ENCODE measurements at places on chromosomes 2 and 18.

GRCh38 chr2:156892467-156893281, 364.8 kb upstream of the GALNT5 start:
- no peak for DNase-seq

GRCh38 chr18:49457616-49458015, 2.8 kb downstream of the DYM start:
- no peak for DNase-seq

- DNase-seq, result no peak
Measured at GRCh38 chr2:226705965-226706364, 93.7 kb downstream of the IRS1 start.

GRCh38 chr2:64987956-64988419, 1.2 kb upstream of the SLC1A4 start:
- DNase-seq, result no peak

DNA sequence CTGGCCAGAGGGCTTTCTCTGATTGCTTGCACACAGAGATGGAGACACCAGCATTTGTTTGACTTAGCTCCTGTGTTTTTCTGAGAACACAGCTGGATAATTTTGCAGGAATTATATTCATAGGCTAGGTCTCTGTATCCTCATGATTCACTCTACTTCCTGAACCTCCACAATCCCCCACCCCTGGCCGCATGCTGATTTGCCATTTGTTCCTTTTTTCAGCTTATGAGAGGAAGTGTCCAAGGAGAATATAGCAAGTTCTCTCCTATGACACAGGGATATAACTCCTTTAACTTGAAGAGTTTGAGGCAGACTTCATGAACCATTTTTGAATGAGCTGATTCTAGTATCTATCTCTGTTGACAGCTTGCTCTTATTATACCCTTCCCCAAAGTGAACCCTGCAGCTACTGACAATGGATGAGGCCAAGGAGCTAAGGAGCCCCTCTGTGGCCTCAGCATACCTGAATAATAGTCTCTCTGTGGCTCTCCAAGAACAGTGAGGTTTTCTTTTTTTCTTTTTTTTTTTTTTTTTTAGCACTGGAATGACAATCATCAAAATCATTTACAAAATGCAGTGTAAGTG, 15.4 kb downstream of the CAVIN2 start:
- no peak for DNase-seq

GRCh38 chr2:207725873-207726578, 14.6 kb downstream of the CCNYL1 start:
- no peak for DNase-seq

- DNase-seq, result no peak
Measured at GRCh38 chr2:158489366-158490112, 32.8 kb downstream of the PKP4 start.

- DNase-seq, result no peak
Measured at GRCh38 chr2:120576509-120577474, 158.9 kb upstream of the GLI2 start.

DNA sequence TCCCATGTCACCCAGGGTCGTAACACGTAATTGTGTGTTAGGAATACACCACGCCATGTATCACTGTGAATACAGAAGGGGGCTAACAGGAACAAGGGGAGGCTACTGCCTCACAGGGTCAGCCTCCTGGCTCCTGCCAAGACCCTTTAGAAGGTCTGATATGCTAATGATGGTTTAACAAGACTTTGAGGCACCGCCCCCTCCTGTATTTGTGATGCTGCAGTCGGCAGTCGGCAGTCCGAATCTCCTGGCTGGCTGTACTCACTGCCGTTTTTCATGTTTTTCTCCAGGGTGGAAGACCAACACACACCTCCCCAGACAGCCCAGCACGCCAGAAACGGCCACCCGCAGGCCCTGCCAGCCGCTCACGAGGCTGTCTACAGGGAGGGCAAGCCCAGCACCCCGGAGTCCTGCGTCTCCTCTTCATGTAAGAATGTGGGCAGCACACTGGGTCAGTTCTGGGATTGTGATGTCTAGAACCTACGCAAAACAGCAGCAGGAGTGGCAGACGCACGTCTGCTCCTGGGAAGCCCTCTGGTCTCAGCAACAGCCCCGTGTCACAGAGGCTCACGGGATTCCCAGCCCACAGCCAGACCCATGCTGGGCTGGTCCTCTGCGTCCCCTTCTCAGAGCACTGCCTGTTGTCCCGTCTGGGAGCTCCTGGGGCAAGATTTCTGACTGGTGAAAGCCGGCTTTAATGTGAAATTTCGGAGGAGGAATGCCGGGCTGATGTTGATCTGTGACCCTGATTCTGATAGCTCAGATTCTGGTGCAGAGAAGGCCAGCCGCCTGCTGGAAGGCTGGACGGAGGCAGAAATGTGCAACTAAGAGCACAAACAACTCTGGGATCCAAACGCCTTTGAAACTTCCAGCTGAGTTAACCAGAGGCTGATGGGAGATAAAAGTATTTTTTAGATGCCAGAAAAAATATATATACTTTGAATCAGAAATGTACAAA, 39.7 kb upstream of the B3GNT7 start:
- no peak for DNase-seq

GRCh38 chr18:49994410-49994809, 181.1 kb upstream of the ACAA2 start:
- DNase-seq, result no peak

GRCh38 chr18:14781671-14782070, 33.7 kb downstream of the ANKRD30B start:
- no peak for DNase-seq

DNA sequence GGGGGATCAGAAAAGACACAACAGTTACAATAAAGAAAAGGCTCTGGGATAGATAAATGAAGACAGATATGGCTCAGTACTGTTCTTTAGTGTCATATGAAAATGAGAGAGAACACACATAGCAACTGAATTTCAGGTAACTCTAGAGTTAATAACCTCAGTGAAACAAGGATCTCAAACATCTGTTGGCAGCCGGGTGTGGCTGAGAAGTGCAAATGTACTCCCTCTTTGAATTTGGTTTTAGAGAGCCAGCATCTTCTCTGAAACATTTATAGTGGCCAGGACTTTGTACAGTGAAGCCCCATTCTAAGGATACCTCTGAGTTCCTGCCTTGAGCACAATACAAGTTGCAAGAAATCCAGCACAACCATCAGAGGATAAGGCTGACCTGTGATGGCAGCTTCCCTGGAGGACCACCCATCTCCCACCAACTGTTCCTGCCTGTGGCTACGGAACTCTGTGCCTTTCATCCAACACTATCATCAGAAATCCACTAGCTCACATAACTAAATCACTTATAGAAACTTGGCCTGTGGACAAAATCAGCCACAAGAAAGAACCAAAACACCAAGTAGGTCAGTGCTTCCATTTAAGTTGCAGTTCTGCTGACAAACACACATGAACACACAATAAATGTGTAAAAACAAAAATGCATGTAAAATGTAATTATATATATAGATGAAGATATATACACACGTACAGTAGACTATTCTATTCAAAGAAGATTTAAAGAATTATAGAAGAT, 37.3 kb upstream of the PEX13 start:
- no peak for DNase-seq

DNA sequence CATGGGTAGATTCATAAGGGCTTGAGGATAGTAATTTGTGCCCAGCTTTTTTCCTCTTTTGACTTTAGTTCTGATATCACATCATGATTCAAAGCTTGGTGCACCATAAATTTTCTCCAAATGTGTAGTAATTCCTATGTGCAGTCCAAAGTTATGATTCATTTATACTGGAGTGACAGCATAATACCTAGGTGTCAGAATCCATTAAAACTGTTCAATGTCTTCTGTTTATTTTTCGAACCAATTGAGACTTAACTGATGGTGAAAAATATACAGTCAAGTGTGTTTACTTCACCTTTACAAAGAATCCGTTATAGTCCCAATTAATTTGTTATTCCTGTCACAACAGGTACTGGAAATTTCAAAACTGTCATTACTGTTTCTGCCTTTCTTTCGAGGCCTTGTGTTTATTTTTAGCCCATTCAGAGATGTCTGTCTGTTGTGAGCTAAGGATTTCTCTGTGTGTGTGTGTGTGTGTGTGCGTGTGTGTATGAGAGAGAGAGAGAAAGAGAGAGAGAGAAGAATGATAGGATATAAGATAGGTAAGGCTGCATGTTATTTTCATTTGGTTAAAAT, 389.7 kb upstream of the ATP5MC3 start:
- no peak for DNase-seq

- no peak for DNase-seq
Measured at GRCh38 chr18:46331316-46331715, 227.1 kb downstream of the HAUS1 start.

- DNase-seq, result no peak
Measured at GRCh38 chr18:3727274-3727673, 277.3 kb downstream of the TGIF1 start.

DNA sequence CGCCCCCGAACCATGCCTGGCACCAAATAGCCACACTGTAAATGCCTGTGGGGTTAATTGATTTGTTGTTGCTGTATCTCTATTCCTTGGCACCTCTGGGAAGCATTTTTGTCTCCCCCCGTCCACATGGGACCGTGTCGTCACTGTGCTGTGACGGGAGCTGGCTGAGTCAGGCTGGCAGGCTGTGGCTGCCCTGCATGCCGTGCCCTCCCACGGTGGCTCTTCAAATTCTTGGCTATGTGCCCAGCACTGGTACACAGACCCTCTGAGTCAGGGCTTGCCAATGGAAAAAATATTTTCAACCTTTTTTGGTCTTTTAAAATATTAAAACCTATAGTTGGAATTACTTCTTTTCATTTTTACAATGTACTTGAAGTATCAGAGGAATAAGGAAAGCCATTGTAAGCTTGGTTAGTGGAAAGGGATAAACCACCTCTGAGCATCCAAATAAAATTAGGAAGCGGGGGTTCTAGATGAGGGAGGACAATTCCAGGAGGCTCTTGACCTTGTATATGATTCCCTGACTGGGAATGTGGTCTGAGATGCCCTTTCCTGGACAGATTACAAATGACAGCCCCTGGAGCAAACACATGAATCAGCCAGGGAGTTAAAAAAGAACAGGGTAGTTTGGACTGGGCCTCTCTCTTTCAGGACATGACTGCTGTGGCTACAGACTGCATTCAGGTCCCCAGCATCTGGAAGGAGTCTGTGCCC, 59.4 kb downstream of the DGKD start:
- peak; percentile 51 for DNase-seq

- no peak for DNase-seq
Measured at GRCh38 chr18:2207294-2207693, 364.0 kb downstream of the METTL4 start.

- DNase-seq, result no peak
Measured at GRCh38 chr18:41644466-41644865, 310.6 kb upstream of the PIK3C3 start.

- no peak for DNase-seq
Measured at GRCh38 chr2:120393456-120393855, 47.5 kb downstream of the INHBB start.

DNA sequence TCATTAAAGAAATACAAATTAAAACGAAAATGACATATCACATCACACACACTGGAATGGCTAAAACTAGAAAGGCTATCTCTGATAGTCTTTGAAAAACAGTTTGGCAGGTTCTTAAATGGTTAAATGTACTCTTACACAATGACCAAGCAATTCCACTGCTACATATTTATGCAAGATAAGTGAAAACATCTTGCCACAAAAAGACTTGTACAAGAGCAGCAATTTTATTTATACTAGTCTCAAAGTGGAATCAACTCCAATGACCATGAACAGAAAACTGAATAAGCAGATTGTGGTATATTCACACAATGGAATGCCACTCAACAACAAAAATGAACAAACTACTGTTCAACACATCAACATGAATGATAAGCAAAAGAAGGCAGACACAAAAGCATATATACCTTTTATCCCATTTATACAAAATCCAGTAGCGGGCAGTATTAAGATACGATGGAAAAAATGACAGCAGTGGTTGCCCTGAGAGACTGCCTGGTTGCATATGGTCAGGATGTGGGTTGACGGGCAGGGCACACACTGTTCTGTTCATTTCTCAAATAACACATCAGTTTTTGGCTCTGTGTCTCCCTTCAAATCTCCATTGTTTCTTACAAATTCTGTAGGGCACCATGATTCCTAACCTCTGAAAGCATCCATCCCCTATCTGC, 25.4 kb downstream of the SP100 start:
- no peak for DNase-seq

DNA sequence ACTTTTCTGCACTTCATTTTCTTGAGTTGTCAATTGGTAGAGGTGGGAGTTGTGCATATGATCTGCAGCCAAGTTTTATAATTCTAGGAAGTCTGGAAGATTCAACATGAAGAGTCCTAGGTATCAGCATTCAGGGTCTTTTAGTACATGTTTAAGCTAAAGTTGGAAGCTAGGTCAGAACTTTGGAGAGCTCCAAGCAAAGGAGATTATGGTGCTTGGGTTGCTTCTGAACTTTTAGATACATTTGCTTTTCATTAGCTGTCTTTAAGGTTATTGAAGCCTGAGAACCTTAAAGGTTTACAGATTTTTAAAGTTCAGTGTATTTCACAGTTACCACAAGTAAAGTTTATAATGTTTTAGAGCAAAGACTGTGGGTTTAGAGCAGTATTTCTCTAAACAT, 85.5 kb downstream of the EPC2 start:
- DNase-seq, result no peak

GRCh38 chr2:104965900-104966299, 72.0 kb upstream of the MRPS9 start:
- DNase-seq, result no peak

GRCh38 chr2:98478088-98478551, 33.5 kb downstream of the INPP4A start:
- DNase-seq, result no peak

GRCh38 chr2:101517758-101518271, 42.9 kb upstream of the RFX8 start:
- no peak for DNase-seq

DNA sequence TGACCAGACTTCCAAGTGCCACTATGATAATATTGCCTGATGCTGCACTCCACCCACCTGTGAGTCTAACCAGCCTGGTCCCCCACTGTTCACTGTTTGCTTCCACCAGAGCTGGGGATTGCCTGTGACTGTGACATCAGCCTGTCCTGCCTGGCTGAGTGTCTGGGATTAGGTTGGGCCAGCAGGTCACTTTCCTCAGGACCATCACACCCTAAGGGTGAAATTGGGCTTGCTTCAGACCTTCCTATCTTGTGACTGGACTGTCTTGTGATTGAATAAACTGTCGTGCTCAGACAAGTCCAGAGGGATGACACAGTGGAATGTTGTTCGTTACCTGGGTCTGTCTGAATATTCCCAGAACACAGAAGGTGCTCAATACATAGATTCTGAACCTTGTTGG, 87.4 kb upstream of the HK2 start:
- DNase-seq, result no peak

DNA sequence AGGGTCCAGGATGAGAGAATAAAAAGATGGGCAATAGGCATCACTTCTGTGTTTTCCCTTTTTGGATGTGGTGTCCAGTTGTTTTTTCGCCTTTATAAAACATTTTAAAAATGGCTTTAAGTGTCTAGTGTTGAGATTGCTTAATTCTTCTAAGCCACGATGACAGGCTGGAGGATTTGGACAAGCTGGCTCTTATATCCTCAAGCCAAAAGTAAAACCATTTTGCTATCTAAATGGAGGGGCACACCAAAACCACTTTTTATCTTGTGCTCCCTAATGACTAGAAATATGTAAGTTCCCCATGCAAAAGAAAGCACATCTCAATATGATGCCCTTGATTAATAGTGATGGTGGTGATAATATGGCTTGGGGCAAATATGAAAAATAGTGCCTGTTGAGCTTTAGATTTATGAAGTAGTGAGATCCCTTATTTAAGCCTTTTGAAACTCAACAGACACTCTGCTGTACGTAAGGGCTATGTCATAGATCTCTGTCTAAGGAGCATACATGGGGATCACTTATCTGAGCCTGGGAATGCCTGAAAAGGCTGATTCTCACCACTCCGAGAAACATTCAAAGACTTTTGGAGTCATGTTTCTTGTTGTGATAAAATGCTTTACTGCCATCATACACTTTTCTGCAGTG, 185.5 kb downstream of the KCNS3 start:
- no peak for DNase-seq

GRCh38 chr2:20738772-20739171, 71.8 kb downstream of the GDF7 start:
- DNase-seq, result no peak
